ENCODE measurements at places on chromosomes 4 and X.

DNA sequence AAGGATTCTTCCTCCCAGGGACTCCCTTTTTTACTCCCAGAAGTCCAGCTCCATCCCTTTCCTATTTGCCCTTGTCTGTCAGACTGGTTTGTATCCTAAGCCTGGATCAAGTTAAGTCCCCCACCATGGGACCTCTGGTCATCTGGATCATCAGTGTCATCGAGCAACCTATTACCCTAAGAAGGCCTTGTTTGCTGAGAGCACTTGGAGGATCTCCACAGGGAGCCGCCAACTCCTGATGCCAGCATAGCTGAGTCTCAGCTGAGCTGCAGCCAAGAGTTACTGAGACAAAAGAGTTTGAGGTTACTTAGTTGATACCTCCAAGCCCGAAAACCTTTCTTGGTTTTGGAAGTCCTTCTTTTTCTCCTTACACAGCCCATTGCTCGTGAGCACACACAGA, 10.1 kb upstream of the DAPP1 start:
- DNase-seq, result no peak

DNA sequence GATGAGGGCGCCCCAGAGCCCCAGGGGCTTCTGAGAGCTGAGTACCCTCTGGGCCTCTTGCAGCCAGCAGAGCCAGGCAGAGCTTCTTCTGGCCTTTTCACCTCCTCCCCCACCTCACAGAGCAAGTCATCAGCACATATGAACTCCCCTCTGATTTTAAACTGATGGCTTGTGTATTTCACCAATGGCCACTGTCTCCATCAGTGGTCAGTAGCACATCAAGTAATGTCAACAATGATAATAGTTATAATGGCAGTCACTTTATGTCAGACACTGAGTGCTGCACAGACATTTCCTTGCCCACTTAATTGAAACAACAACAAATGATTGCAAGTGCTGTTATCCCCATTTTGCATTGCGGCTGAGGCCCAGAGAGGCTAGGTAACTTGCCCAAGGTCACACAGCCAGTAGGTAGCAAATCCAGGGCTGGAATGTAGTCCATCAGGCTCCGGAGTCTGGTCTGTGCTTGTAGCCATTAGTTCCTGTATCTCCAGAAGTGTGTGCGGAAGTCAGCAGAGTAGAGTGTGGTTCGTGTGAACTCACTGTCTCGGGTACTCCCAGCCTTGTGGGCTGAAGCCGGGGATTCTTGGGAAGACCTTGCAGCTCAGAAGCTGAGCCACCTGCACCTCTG, 3.0 kb downstream of the ATP2B3 start:
- DNase-seq, result no peak

GRCh38 chr4:82491251-82491960, 61.0 kb downstream of the ENOPH1 start:
- no peak for DNase-seq

GRCh38 chr4:94603170-94603747, 151.5 kb downstream of the PDLIM5 start:
- DNase-seq, result no peak

DNA sequence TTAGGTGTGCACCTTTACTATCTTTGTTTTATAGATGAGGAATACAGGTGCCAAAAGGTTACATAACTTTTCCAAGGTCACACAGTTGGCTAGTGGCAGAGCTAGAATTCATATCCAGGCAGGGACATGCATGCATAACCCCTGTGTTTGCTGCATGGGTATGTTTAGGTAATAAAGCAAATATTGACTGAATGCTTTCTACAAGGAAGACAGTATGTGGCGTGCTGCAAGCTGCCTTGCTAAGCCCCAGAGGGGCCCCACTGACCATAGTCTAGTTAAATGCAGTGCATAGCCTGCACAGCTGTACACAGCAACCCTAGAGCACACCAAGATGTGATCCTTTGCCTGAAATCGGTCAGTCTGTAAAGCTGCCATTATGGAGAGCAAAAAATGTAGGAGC, 320.5 kb upstream of the IGFBP7 start:
- DNase-seq, result no peak

GRCh38 chrX:131821945-131822622, 201.0 kb upstream of the STK26 start:
- no peak for DNase-seq

DNA sequence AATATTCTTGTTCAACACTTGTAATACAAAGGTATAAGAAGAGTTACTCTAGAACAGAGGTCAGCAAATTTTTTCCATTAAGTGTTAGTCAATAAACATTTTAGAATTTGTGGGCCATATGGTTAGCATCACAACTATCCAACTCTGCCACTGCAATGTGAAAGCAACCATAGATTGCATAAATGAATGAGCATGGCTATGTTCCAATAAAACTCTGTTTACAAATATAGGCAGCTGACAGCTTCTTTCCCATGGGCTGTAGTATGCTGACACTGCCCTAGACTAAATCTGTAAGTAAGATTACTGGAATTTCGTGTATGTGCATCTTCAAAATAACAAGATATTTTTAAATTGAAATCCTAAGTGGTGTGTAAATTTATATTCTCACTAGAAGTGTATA, 73.7 kb downstream of the GABRA2 start:
- DNase-seq, result no peak

DNA sequence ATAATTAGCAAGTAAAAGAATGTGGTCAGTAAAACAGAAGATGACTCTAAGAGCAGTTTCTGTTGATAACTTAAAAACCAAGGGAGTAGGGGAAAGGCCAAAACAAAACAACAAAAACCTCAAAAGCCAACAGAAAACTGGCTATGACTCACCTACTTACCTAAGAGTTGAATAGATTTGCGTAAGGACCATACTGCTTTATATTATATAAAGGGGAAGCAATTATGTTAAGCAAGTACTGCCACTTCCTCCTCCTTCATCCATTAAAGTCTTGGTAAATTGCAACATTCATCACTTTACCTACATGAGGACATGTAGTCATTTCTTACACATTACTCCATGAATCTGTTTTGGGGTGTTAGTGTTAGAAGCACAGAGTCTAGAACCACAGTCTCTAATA, 85.9 kb upstream of the FAM47A start:
- no peak for DNase-seq

DNA sequence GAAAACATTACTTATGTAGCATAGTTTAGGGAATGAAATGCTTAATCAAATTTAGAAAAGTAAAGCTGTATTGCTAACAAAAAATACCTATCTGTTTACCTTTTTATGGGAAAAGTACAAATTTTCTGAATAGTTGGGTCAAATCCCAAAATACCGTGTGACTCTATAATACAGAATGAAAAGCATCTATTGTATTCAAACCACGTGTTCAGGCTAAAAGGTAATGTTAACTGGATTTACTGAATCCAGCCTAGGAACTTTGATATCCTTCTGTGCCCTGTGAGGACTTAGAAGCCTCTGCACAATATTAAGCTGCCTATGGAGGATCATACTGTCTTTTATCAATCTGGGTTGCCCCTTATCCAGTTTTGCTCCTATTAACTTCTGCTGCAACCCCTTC, 36.3 kb upstream of the AGA start:
- no peak for DNase-seq

DNA sequence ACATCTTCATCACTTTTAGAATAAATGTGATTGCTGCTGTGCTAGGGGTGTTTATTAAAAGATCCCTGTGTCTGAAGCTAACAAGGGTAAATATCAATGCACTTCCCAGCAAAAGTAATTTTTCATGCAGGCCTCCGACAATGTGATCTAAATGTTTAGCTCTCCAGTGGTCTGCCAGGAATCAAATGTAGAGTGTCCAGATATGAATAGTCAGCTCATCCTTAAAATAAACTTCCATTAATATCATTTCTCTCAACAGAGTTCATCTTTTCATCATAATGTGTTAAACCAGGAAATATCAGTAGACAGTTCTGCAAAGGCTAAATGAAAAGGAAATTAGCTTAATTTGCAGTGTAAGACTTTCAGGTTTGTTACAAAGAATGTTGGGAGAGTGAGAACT, 102.2 kb upstream of the EGFL6 start:
- DNase-seq, result no peak

DNA sequence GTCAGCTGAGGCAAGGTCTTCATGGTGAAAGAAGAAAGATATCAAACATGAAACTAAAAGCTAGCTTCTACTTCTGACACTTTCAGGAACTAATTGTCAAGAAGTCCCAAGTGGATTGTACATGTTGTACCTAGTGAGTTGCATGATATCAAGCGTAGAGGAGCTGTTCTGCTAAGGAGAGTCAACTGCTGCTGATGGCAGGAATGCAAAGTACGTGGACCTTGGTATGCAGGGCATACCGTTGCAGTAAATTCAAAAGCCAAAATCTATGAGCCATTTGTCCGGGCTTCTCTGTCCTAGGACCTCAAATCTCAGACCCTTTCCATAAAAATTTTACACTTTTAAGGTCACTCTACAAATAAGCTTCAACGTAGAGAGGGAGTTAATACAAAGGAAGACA, 446.2 kb downstream of the KCTD8 start:
- no peak for DNase-seq

GRCh38 chr4:7227008-7227407, 34.7 kb downstream of the SORCS2 start:
- DNase-seq, result no peak

DNA sequence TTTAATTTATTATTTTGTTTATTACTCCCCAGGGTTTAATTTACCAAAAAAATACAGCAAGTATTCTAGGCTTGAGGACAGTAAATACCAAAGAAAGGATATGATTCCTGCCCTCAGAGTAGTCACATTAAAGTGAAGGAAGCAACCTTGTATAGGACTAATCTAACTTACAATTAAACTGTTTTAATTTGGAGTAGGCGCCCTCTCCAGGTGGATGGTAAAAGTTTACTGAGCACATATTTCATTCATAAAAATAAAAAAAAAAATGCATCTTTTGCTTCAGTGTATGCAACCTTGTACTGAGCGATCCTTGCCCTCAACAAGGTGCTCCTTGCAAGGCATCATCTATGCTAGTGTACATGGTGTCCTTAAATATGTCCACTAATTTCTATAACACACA, 72.0 kb upstream of the MAGEB16 start:
- DNase-seq, result no peak

GRCh38 chr4:4502694-4503311, 39.0 kb downstream of the STX18 start:
- peak; percentile 17 for DNase-seq

GRCh38 chrX:52509916-52510315, 6.9 kb downstream of the XAGE1B start:
- no peak for DNase-seq

DNA sequence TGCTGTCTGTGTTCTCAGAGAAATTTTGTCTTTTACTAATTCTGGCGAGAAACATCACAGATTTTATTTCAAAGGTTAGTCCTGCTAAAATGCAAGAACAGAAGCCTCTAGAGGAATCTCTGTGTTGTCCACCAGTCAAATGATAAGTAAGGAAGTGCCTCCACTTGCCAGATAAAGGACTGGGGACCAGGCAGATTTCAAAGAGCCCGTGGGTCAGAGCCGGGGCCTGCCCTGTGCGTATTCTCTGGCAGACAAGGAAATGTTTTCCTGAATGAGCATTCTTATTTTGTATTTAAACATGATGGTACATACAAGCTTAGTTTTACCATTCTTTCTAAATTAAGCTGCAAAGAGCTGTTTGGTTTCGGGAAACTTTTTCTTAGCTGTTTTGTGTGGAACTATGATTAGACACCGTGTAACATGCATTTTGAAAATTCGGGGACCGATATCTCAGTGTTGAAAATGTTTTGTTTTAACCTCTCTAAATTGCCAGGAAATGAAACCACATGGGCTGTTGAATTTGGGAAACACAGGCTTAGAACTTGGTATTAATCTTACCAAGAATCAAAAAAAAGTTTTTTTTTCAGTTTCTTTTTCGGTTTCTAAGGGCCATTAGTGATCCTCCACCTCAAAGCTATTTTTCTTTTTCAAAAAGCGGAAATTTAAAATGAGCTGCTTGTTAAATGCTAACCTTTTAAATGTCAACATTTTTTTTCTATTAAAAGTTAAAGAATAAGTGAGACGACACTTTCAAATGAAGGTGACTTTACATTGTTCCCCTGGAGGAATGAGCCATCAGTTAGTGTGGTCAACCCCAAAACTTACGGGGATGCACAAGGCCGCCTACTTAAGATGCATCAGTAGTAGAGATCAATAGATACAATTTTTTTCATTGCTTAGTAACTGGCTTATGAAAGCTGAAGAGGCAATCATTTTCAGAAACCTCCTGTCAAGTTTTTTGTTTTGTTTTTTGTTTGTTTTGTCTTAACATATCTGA, 89.6 kb upstream of the MTM1 start:
- peak; percentile 14 for DNase-seq

- no peak for DNase-seq
Observed at GRCh38 chr4:81921751-81922159, 450.0 kb upstream of the RASGEF1B start.

DNA sequence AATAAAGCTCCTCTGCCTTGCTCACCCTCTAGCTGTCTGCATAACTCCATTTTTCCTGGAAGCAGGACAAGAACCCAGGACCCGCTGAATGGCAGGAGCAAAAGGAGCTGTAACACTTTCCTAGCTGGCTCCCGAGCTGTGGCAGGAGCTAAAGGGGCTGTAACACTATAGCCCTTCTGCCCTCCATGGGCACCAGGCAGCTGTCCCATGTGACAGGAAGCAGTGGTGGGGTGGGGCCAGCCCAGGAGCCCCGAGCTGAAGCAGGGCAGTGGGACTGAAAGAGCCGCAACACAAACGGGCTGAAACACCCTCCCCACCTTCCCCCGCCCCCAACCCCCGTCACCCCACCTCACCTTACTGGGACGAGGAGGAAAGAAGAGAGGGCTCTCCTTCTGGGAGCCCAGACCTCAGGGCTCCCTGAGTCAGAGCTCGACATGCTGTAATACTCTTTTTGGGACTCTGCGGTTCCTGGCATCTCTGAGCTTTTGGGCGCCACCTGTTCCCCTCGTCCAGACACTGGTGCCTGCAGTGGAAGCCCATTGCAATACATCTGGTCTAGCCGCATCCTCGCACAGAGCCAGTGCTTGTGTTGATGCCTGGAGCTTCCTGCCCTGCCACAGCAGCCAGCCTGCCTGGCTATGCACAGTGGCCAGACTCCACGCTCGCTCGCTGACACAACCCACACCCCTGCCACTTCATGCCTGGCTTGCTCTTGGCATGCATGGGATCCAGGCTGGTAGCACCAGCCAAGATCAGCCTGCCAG, 39.4 kb downstream of the PPM1K start:
- no peak for DNase-seq

GRCh38 chr4:118968005-118968404, 79.4 kb downstream of the SYNPO2 start:
- DNase-seq, result peak; percentile 10

Data from CD4-positive, alpha-beta T cell treated with Interleukin-1 beta for 1 hour (primary cell).